Cerebellar nuclear complex (tissue), 1 donor: ENCODE measurements at places on chromosomes 2 and 18.

DNA sequence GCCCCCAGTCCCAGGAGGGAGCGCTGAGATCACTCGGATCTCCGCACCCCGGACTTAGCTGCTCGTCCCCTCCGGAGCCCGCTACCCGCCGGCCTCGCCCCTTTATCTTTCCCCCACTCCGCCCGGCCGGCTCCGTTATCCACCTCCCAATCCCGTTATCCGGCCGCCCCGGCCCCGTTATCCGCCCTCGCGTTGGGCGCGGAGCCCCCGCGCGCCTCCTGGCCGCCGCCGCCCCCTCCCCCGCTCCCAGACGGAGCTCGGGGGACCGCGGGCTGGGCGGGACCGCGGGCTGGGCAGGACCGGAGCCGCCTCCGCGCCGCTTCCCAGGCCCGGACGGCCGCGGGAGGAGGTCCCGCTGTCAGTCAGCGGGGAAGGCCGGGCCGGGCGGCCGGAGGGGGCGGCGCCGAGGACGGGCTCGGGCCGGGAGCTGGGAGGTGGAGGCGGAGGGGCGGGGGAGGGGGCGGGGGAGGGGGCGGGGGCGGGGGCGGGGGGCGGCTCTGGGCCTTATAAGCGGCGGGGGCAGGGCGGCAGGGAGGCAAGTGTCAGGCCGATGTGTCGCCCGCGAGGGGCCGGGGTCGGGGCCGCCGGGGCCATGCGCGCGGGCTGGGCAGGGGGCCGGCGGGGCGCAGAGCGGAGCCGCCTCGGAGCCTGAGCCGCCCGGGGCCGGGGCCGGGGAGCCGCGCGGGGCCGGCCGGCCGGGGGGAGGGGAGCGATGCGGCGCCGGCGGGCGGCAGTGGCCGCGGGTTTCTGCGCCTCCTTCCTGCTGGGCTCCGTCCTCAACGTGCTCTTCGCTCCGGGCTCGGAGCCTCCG, at the start of gene PKDCC:
Gene PKDCC, plus strand, starts transcription at position 534 of the 811 bp plus-strand sequence. Its CDS starts 179 bp downstream, at position 713.
- DNase-seq = no peak

DNA sequence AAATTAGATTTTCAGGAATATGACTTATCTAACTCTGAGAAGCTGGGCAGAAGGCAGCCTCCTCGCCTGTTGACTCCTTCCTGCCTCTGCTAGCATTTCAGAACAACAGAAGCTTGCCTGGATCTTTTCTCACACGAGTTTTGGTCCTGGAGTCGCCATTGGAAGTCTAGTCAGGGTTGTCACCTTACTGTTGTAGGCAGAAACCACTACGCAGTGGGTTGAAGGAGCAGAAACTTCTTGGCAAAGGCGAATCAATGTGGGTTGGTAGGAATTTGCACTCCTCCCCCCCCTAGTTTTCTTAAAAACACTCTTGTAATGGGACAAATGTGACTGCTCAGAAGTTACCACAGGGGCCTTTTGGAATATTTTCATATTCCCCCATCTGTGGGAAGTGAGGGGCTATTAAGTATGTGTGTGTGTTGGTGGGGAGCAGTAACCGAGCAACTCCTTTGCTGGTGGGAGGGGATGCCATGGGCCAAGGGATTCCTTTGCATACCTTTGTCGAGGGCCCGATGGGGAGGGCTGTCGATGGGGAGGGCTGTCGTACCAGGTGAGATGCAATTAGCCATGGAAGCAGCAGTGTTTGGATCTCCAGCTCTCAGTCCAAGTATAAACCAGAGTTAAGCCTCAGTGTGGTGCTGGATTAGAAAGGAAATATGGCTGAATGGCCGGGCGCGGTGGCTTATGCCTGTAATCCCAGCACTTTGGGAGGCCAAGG, 117.4 kb downstream of the FMNL2 start:
- no peak for DNase-seq

DNA sequence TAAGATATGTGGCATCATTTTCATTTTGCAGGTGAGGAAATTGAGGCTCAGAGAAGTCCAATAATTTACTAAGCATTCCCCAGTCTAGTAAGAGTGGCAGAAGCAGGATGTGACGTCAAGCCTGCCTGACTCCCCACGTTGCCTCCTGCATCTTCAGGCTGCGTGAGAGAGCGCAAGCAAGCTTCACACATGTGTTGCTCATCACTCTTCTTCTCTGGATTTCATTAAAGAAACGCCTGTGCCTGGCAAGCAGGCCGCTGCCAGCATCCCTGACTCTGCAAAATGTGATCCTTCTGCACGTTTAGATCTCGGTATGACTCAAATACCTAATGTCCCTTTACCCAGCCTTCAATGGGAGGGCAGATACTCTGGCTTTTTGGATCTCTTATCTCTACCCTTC, 96.8 kb downstream of the PRKCE start:
- no peak for DNase-seq

GRCh38 chr2:120709608-120710041, 26.0 kb upstream of the GLI2 start:
- DNase-seq = no peak

GRCh38 chr2:208306291-208306690, 40.2 kb downstream of the PIKFYVE start:
- DNase-seq = no peak
